ENCODE measurements at places on chromosomes 16 and 17.

GRCh38 chr16:82138478-82139285, 31.3 kb downstream of the MPHOSPH6 start:
- no peak for DNase-seq

DNA sequence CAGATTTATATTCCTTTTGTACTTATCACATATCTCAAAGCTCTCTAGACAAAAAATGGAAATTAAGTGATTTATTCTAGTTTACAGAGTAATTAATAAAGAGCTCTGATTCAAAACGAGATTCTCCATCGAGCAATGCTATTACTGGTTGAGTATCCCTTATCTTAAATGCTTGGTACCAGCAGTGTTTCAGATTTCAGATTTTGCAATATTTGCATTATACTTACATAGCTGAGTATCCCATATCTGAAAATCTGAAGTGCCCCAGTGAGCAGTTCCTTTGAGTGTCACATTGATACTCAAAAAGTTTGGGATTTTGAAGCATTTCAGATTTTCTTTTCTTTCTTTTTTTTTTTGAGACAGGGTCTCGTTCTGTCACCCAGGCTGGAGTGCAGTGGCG, 57.4 kb upstream of the STAC2 start:
- DNase-seq = no peak

DNA sequence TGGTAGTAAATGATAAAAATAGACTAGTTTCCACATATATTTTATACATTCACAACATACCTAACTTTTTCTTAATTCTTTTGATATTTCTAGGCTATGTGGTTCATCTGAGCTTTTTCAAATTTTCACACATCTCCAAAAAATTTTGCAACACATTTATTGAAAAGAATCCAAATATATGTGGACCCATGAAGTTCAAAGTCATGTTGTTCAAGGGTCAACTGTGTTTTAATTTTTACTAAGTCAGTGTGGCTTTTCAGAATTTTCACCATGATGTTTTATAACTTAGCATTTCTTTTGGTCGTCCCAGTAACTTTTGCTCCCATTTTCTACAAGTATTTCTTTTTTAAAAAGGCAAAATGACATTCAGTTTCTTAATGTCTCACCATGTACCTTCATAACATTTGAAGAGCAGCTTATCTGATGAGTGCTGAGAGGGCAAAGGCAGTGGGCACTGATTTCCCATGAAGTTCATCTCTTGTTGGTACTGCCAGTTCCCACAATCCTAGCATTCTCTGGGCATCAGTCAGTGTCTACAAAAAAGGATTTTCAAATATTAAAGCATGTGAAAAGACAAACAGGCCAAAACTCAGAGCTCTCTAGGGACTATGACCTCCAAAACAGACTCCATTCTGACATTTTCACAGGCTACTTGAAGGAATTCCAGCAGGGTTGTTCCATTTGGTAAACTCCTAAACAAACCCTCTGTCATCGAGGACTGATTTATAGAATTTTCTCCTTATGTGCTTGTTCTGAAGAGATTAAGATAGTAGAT, 80.3 kb downstream of the MRTFB start:
- DNase-seq = no peak

DNA sequence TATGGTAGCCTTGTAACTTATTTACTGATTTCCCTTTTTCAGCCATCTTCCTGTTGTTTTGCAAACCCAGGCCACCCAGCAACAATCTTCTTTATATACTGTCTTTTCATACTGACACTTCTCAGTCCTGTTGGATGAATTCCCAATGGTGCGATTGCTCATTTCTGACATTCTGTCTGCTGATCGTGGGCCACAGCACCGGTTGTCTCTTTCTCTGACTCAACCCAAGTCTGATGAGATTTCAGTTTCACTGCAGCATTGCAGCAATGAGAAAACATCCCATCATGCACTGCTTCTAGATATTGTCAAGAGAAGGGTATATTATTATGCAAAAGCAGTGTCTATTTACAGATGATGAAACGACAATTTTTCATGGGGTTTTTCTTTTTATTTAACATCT, 349.2 kb upstream of the HSBP1 start:
- DNase-seq = no peak

DNA sequence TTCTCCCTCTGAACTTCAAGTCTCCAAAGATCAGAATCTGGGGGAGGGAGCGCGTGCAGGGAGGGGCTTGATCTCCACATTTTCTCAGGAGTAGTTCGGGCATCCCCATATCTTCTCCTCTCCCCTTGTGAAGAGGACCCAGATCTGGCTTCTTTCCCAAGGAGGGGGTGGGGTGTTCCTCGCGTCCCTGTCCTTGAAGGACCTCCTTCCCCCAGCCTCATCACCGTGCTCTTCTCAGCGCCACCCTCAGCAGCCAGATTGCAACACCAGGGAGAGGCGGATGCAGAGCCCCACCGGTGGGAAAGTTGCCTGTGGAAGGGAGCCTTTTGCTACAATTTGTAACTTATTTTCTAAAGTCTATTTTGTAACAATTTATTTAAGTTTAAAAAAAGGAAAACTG, 5.7 kb downstream of the PRSS53 start:
- no peak for DNase-seq

DNA sequence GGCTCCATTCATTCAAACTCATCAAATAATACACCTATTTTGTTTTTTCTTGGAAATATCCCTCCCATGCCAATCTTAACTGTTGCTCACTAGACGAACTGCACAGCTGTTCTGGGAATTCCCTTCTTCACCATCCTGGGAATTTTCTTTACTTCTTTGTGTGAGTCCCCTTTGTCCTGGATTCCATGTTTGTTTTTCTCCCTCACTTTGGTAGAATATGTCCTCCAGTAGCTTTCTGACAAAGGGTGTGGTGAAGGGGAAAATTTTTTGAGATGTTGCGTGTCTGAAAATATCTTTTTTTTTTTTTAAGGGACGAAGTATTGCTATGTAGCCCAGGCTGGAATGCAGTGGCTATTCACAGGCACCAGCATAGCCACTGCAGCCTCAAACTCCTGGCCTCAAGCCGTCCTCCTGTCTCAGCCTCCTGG, 17.2 kb upstream of the UTP6 start:
- DNase-seq = no peak

DNA sequence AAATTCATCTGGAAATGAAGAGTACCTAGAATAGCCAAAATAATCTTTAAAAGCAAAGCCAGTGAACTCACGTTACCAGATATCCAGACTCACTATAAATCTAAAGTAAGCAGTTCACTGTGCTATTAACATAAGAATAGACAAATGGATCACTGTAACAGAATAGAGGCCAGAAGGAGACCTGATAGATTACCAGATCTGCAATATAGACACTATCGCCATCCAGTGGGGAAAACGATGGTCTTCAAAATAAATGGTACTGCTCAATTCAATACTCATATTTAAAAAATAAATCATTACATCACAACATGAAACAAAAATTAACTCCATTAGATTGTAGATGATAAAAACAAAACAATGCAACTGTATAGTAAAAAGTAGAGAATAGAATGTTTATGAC, 158.6 kb upstream of the CDH8 start:
- DNase-seq = no peak

DNA sequence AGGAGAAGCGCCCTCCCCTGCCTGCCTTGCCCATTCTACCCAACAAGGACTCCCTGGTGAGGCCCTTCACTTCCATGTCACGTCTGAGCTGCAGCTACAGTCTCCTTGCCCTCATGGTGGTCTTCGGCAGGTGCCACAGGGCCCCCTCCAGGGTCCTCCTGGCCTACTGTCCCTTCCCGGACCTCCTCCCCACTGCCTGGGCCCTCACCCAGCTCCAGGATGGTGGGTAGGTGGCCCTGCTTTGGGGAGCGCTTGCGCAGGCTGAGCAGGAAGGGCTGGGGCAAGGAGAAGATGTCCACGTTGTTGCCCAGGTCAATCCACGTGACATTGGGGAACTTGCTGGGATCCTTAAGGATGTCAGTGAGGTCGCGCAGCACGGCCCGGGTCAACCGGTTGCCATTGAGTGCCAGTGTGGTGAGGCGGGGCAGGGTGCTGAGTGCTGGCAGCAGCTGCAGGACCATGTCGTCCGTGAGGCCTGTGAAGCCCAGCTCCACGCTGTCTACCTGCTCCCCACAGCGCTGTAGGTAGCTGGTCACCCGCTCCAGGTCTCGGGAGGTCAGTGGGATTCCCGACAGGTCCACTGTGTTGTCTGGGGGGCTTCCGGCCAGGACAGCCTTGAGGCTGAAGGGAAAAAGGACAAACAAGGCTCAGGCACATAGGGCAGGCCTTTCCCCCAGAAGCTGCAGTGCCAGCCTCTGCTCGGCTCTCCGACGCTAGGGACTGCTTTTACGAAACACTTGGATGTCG, 28.3 kb downstream of the TRPV2 start:
- peak; percentile 77 for DNase-seq

DNA sequence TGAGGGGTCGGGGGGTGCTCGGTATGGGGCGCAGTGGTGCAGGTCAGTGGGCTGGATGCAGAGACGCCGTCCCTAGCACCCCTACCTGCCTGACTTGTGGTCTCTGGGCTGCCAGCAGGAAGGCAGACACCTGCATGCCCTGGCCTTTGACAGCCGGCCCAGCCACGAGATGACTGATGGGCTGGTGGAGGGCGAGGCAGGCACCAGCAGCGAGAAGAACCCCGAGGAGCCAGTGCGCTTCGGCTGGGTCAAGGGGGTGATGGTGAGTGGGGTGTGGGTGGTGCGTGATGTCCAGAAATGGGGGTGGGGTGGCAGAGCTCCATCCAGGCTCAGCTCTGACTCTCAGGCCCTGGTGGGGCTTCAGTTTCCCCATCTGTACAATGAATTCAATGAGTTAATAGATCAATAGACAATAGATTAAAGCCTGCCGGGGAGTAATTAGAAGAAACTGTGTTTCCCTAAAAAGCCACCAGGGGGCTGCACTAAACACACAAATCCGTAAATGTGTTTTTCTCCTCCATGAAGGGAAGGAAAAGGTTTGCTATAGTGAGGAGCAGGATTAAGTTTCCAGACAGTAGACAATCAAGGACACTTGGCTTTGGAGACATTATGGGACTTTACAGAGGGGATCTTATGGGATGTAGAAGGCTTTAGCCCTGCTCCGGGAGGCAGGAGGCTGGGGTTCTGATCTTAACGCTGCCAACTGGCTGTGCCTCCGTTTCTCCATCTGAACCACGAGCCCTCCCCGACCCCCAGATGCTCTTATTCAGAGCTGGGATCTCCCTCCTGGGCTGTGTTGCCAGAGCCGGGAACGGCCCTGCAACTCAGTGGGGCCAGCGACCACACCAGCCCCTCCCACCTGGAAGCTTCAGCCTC, 2.2 kb downstream of the SLC12A3 start:
- DNase-seq = peak; percentile 31
